ENCODE measurements at places on chromosomes 2 and 18. TPM values are rescaled to one million over a fixed set of nuclear protein-coding genes. Genes with fewer than 3 reads are reported as not detected.

GRCh38 chr2:26615336-26615859, 25.8 kb downstream of the CIB4 start:
- no peaks in the 10 kb centered on the region for H3K4me1 ChIP-seq
- H3K27me3 ChIP-seq, result no peaks in the 10 kb centered on the region
- no peak overlapping the region for H3K4me3 ChIP-seq
- H3K36me3 ChIP-seq, result no peaks in the 10 kb centered on the region

DNA sequence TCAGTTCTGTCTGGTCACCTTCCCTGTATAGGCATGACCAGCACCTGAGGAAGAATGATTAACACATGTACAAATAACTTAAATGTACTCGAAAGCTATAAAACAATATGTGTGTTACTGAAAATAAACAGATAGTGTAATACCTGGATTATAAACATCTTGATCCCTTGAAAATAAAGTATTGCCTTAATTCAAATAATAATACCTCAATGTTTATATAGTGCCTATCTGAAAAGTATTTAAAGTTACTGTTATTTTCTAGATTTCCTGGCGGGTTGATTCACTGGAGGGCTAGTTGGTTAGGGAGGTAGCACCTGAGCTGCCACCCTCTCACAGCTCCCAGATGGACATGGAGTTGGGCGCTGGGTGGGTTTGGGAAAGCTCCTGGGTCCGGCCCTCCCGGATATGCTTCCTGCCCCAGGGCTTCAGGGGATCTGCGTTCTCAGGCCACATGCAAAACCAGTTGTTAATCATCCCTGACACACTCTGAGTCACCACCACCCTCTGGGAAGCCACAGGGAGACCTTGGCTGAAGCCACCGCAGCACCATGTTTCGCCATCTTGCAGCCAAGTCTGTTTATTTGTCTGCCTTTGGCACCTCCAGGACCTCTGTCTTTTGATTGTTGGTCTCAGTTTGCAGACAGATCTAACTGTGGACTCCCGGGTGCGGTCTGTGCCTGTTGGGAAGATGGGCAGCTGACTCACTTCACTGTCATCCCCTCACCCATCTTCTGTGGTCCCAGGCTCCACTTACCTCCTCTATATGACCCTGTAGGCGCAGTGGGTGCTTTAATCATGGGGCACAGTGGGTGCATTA, 35.3 kb downstream of the RAB31 start:
- H3K4me1 ChIP-seq, result peaks cover 56% of the 10 kb centered on the region
- H3K27me3 ChIP-seq, result no peaks in the 10 kb centered on the region
- peak overlapping the region; percentile 92 for H3K27ac ChIP-seq
- no peaks in the 10 kb centered on the region for H3K36me3 ChIP-seq

- H3K27ac ChIP-seq, result no peak overlapping the region
- no peaks in the 10 kb centered on the region for H3K27me3 ChIP-seq
- H3K4me3 ChIP-seq, result no peak overlapping the region
- H3K4me1 ChIP-seq, result peaks cover 47% of the 10 kb centered on the region
- peak; percentile 10 for DNase-seq
Observed at GRCh38 chr18:23279931-23280330, 144.6 kb downstream of the CABLES1 start.

DNA sequence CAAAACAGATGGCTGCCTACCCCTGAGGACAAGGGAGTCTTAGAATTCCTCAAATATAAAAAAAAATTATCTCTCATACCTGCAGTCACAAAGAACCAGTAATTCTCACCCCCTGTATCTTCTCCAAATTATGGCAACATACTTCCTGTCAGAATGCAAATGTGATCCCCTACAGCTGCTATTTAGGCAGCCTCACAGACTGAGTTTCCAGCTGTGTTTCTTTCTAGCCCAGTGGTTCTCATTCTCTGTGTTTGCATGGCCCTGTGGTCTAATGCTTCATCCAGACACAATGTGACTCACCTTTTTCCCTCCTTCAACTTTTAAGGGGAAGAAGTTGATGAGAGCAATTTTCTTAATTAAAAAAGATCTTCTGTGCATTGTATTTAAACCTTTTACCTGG, 726.3 kb downstream of the TSN start:
- DNase-seq, result peak; percentile 3
- H3K27me3 ChIP-seq, result no peaks in the 10 kb centered on the region
- H3K36me3 ChIP-seq, result no peaks in the 10 kb centered on the region
- H3K4me3 ChIP-seq, result no peak overlapping the region
- H3K4me1 ChIP-seq, result no peaks in the 10 kb centered on the region
- no peak overlapping the region for H3K27ac ChIP-seq

DNA sequence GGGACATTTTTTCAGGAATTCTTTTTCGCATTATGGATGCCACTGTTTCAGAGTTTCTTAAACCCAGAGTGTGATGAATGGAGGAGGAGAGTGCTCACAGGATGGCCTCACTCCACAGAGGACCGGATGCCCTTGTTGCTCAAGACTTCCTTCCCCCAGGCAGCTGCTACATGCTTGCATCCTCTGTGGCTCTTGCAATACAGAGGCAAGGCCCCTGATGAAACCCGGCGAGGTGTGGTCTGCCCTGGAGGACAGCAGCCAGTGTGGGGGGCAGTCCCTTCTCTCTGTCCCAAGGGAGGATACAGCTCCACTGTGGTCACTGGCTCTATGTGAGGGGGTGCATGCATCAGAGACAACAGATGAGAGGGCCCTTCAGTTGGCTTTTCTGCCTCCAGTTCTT, 109.6 kb downstream of the SH3RF3 start:
- H3K27ac ChIP-seq, result peak overlapping the region; percentile 68
- H3K4me3 ChIP-seq, result no peak overlapping the region
- no peaks in the 10 kb centered on the region for H3K36me3 ChIP-seq
- H3K27me3 ChIP-seq, result no peaks in the 10 kb centered on the region

Gene FBXO15
- 2.8 TPM for total RNA-seq

DNA sequence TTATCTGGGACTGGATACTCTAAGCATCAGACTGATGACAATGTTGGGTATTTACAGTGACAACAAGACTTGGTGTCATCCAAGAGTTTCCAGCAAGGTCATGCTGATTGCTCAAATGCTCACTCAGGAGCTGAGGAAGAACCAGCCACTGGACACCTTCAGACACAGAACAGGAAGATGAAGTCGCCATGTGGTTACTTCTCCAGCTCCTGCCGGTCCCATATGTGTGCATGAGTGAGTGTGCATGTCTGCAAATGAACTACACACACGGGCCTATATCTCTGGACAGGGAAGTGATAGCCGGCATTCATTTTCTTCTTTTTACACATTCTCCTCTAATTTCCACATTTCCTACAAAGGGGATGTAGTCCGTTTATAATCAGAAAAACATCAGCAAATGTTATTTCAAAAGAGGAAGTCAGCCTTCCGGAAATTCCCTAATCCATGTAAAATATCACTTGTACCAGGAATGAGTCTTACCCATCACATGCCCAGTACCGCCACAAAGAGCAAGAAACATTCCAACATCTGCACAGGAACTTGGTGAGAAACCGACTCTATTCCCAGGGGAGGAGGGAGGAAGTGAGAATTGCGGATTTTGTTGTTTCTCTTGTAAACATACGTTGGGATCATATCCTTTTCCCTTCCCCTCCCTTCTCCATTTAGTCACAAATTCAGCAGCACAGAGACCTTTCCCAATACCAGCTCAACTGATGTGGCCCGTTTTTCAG, 10.8 kb downstream of the RFX8 start:
- no peaks in the 10 kb centered on the region for H3K36me3 ChIP-seq
- H3K4me1 ChIP-seq, result peaks cover 21% of the 10 kb centered on the region
- H3K27me3 ChIP-seq, result no peaks in the 10 kb centered on the region

- H3K27ac ChIP-seq, result no peak overlapping the region
- no peak overlapping the region for H3K4me3 ChIP-seq
- no peak for DNase-seq
- H3K27me3 ChIP-seq, result peaks cover 29% of the 10 kb centered on the region
- no peaks in the 10 kb centered on the region for H3K36me3 ChIP-seq
Observed at GRCh38 chr2:2748399-2749205, 417.5 kb upstream of the MYT1L start.

DNA sequence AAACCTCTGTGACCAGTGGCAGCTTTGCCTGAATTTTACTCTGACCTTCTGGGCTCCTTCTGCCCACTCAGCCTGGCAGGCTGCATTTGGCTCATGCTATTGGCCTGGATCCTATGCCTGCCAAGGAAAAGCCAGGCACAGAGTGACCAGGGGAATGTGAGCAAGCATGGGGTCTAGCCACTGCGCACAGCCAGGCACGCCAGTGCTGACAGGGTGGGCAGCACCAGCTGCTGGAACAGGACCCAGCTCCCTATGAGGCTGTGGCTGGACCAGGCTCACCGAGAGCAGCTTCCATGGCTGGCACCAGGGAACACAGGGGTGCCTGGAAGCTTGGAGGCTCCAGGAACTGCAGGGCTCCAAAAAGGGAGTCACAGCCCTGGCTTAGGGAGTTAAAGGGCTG, 311.5 kb upstream of the SYT4 start:
- H3K4me3 ChIP-seq, result no peak overlapping the region
- H3K4me1 ChIP-seq, result peaks cover 4% of the 10 kb centered on the region
- H3K27ac ChIP-seq, result no peak overlapping the region
- no peaks in the 10 kb centered on the region for H3K27me3 ChIP-seq
- DNase-seq, result no peak

Gene DHRS9
- total RNA-seq, result 0.22 TPM

Gene DNAH7
- 1.9 TPM for total RNA-seq

GRCh38 chr2:219229305-219230058, at the start of the genes ANKZF1 and ATG9A:
Gene ANKZF1 (plus strand): TSS chr2:219229806. CDS start chr2:219230258, 452 bp downstream.
Gene ATG9A (minus strand): TSS chr2:219229636. CDS start chr2:219228024, 1,612 bp downstream.
- no peaks in the 10 kb centered on the region for H3K27me3 ChIP-seq
- H3K4me1 ChIP-seq, result peaks cover 17% of the 10 kb centered on the region
- peak within 1 kb of the TSS; percentile 54 for H3K27ac ChIP-seq
- H3K4me3 ChIP-seq, result peak within 1 kb of the TSS; percentile 74

Gene LYPD1
- 18.7 TPM for total RNA-seq

DNA sequence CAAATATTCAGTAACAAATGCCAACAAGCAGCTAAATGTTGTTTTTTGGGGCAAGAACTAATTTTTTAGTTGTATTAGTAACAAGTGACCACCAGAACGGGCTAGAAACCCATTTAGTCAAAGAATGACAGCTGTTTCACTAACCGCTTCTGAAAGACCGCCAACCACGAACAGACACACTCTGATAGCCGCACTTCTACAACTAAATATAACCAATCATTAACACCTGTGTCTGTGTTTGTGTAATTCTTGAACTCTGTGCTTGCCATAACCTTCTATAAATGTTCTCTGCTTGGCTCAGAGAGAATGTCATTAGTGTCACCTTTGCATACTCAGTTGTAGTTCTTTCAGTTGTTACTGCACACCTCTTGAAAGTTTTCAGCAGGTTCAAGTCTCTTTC, 526.3 kb upstream of the LRRTM1 start:
- no peaks in the 10 kb centered on the region for H3K4me1 ChIP-seq
- DNase-seq, result no peak
- no peak overlapping the region for H3K4me3 ChIP-seq
- no peaks in the 10 kb centered on the region for H3K36me3 ChIP-seq
- H3K27ac ChIP-seq, result no peak overlapping the region
- H3K27me3 ChIP-seq, result no peaks in the 10 kb centered on the region

Gene UGT1A10
- not detected for total RNA-seq

DNA sequence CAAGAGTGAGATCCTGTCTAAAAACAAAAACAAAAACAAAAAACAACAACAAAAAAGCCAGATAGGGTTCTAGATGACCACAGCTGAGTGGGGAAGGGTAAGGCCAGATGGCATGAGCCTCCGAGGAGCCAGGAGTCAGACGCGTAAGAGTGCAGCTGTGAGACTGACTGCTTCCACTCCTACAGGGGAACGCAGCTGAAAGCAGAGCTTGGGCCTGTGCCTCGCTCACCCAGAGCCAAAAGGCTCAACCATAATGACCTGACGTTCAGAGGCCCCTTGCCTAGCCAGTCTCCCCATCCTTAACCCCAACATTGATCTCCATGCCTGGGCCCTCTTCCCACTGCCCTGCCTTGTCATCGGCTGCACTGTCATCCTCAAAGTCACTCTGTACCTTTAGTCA, 26.5 kb upstream of the NCL start:
- H3K27ac ChIP-seq, result no peak overlapping the region
- no peak overlapping the region for H3K4me3 ChIP-seq
- no peaks in the 10 kb centered on the region for H3K36me3 ChIP-seq
- H3K4me1 ChIP-seq, result no peaks in the 10 kb centered on the region

Gene POMC
- not detected for total RNA-seq

DNA sequence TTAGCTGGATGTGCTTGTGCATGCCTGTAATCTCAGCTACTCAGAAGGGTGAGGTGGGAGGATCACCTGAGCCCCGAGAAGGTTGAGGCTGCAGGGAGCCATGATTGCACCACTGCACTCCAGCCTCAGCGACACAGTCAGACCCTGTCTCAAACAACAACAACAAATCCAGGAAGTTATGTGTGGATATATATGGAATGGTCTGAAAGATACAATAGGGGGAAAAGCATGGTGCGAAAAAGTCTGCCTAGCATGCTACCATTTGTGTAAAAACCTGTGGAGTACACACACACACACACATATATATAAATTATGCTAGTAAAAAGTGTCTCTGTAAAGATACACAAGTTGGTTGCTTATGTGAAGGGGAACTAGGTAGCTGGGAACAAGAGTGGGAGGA, 6.9 kb upstream of the HOXD1 start:
- no peak overlapping the region for H3K4me3 ChIP-seq
- H3K36me3 ChIP-seq, result no peaks in the 10 kb centered on the region
- H3K27ac ChIP-seq, result no peak overlapping the region
- DNase-seq, result no peak

Gene TMEM37
- total RNA-seq, result 0.26 TPM

DNA sequence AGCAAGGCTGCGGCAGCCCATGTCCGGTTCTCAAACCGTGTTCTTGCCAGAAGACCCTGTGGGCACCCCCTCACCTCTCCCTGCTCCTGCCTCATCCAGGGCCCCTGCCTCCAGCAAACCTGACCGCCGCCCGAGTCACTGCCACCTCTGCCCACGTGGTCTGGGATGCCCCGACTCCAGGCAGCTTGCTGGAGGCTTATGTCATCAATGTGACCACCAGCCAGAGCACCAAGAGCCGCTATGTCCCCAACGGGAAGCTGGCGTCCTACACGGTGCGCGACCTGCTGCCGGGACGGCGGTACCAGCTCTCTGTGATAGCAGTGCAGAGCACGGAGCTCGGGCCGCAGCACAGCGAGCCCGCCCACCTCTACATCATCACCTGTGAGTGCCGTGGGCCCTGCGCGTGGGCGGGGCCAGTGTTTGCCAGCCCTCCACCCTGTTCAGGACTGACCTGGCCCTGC, 32.2 kb downstream of the MTERF4 start:
- DNase-seq, result no peak
- H3K4me3 ChIP-seq, result no peak overlapping the region
- H3K4me1 ChIP-seq, result no peaks in the 10 kb centered on the region
- H3K36me3 ChIP-seq, result no peaks in the 10 kb centered on the region

GRCh38 chr18:55573386-55573785, 14.6 kb downstream of the TCF4 start:
- no peak overlapping the region for H3K4me3 ChIP-seq
- DNase-seq, result no peak
- H3K36me3 ChIP-seq, result no peaks in the 10 kb centered on the region
- H3K27ac ChIP-seq, result no peak overlapping the region

All from PC-3 (cell line).